ENCODE measurements at places on chromosomes 1 and 21.

GRCh38 chr1:50985094-50985493 is 15.0 kb downstream of the CDKN2C start:
- DNase-seq: no peak

DNA sequence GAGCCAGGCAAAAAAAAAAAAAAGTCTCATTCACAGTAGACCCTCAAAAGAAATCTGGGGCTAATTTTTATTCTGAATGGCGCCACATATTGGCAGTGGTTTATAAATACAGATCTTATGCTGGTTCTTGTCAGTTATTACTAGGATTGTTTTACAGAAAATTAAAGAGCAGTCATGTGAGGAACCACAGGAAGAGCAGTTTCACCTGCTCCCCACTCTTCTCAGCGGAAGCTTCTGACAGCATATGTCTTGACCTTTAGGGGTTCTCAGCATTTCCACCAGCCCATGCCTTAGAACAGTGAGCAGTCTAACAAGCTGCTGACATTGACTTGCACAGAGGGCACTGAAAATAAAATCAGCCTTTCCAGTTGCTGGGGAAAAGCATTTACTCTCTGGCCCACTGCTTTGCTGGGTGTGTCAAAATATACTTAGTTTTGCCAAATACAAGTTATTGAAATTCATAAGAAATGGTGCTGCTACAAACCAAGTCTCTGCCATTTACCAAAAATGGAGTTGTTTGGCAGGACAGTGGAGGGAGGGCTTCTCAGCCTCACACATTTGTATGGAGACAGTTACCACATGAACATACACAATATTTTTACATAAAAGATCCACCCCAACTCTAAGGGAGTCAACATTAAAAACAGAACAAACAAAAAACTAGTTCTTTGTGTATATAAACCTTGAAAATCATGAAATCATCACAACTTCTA is 144.2 kb downstream of the SYT2 start:
- no peak for DNase-seq

DNA sequence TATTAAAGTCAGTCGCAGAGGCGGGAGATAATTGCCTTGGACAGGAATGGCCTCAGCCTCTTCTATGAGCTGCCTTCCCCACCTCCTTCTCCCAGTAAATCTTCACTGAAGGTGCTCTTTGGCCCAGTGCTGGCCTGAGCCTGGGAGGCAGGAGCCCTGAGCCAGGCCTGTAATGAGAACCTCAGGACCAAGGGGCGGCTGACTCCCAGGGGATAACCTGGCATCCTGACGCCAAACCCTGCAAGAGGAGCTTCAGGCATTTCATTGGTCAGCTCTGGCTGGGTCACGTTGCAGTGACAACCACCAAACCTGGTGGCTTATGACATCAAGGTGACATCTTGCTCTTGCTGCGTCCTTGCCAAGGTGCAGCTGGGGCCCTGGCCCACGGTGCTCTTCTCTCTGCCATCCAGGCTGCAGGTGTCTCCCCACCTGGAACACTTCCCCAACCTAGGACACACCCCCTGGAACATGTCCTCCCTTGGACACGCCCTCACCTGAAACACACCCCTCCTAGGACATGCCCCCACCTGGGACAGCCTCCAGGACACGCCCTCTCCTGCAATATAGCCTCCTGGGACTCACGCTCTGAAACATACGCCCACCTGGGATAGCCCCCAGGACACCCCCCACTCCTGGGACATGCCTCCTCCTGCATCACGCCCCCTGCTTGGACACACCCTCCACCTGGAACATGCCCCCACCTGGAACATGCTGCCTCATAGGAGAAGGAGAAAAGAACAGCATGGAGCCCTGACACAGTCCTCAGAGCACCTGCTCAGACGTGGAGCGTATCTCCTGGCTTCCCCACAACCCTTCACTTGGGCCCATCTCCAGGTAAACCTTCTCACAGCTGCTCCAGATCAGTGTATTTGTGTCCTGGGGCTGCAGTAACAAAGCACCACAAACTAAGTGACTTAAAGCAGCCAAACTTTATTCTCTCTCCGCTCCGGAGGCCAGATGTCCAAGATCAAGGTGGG is 333.6 kb downstream of the NPHP4 start:
- DNase-seq: no peak

- peak; percentile 57 for DNase-seq
Observed at GRCh38 chr1:234955107-234955731, 173.4 kb downstream of the TOMM20 start.

DNA sequence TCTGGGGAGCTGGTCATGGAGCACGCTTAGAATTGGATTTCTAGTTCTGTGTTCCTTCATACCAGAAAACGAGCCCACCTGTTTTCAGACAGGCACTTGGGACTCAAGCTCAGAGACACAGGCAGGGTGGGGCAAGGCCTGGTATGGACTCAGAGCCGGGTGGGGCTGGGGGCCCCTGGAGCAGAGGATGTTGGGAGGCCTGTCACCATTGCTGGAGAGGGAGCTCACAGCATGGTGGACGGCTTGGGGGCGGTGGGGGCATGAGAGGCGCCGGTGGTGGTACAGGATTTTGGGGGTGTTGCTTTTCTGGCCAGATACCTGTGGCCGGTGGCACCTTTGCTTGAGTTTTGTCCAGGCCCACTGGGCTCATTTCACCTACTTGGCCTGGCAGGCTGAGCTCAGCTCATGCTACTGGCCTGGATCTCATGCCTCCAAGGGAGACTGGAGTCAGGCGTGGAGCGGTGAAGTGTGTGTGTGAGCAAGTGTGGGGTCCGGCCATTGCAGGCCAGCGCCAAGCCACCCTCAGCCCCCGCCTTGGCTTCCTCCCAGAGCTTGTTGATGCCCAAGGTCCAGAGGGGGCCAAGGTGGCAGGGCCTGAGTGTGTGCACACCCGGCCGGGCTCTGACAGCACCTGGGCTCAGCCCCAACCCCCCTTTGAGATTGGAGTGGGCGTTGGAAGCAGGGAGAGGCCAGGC is 8.7 kb downstream of the SLX9 start:
- DNase-seq: no peak

GRCh38 chr1:160578525-160579191 is 638 bp downstream of the CD84 start:
- DNase-seq: no peak

GRCh38 chr1:44827197-44828002 is 15.7 kb downstream of the PTCH2 start:
- no peak for DNase-seq

DNA sequence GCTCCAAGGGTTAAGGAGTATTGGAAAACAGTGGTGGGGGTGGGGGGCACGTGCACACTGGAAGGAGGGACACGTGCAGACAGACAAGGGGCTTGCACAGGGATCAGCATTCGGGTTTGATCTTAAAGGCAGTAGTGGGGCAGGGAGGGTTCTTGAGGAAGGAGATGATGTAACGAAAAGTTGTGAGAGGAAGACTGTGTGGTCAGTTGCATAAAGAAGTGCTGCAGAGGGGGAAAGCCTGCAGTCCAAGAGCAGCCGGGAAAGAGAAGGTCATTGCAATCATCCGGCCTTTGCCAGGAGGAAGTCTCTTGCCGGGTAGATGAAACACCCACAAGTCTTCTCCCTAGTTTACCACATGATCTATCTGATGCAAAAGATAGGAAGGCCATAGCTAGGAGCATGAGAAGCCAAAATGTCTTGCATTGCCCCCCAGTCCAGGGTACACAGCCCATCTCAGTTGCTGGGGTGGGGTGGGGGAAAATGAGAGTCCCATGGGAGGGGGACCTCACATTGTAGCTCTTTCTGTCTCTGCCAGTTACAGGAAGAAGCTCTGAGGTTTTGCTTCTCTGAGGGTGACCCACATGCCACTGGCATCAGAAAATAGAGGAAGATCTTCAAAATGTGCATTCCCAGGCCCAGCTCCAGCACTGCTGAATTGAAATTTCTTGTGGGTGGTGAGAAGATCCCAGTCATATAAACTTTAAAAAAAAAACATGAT is 202.5 kb upstream of the RAB4A start:
- DNase-seq: peak; percentile 86

- peak; percentile 66 for DNase-seq
Observed at GRCh38 chr1:3677484-3677883, 25.2 kb downstream of the TP73 start.

DNA sequence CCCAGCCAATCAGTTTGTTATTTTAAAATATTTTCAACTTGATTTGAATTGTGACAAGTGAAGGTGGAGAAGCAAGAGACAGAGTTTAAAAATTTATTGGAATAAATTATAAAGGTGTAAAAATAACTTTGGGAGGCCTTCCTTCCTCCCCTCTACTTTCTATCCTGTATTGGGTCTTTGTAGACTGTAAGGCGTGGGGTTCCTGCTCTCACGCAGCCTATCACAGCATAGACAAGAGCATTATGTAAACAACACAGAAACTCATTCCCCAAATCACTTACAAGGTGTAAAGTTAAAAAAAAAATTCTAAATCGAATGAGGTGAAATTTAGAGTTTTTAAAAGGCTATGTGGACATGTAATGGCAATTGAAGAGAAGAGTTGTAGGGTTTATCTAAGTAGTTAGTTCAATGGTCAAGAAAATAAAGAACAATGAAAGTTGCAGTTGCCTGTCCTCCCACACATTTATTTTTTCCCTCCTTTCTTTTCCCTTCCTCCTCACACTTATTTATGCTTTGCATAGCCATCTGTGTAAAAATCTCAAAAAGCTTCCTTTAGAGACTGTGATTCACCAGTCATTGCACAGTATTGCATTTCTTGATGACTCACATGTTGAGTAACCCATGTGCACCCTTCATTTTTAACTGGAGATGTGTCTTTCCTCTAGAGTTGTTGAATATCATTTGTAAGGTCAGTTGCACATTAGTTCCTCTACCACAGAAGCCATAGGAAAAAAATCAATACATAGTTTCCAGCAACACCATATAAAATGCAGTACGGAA is 242.2 kb downstream of the PTPRC start:
- DNase-seq: peak; percentile 20

- DNase-seq: no peak
Observed at GRCh38 chr1:76340056-76340455, 265.5 kb downstream of the ST6GALNAC3 start.

GRCh38 chr1:240073097-240073496 is 18.6 kb upstream of the FMN2 start:
- no peak for DNase-seq

DNA sequence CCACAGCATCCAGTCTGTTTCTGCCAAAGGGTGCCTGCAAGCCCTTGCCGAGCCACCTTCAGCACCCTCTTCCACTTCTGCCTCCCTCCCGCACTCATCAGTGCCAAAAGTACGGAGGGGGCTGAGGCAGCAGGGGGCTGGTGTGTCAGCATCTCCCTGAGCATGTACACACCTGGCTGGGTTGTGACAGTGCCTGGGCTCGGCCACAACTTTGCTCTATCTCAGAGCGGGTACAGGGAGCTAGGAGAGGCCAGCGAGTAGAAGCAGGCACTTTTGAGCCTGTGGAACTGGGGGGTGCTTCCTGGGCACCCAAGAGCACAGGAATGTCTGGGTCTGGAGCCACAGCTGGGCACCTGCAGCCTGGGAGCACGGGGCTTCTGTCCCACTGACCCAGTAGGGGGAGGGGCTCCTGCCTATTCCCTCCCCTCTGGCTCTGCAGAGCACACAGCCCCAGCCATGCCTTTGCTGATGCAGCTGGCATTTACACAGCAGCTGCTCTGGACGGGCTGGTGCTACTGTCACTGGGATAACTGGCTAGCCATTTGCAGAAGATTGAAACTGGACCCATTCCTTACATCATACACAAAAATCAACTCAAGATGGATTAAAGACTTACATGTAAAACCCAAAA is 319.8 kb upstream of the RRP15 start:
- DNase-seq: no peak

Measured in KG1 (cell line).